ENCODE measurements at places on chromosomes 2 and 18.

- no peak for DNase-seq
These were observed 20.6 kb downstream of the MAPRE2 start for GRCh38 chr18:35061804-35062203.

- DNase-seq: no peak
These were observed 132.2 kb downstream of the FMNL2 start for GRCh38 chr2:152466980-152467676.

GRCh38 chr18:3066341-3067110, 53.6 kb upstream of the LPIN2 start:
- no peak for DNase-seq

- DNase-seq: no peak
These were observed 18.3 kb downstream of the RNASEH1 start for GRCh38 chr2:3539836-3540235.

- DNase-seq: no peak
These were observed 521.7 kb upstream of the SPHKAP start for GRCh38 chr2:228703152-228703551.

- DNase-seq: no peak
These were observed 84.7 kb upstream of the BOD1L2 start for GRCh38 chr18:57062178-57062577.

GRCh38 chr2:64718250-64718885, 64.7 kb upstream of the SERTAD2 start:
- DNase-seq: no peak

GRCh38 chr18:26181343-26181826, 44.9 kb upstream of the TAF4B start:
- no peak for DNase-seq
